NCI-H187 (cell line): ENCODE measurements at places on chromosomes 1 and 21.

GRCh38 chr21:14877581-14878228 is 187.1 kb downstream of the NRIP1 start:
- DNase-seq = no peak

- DNase-seq = no peak
These were observed 139.3 kb downstream of the TIAM1 start for GRCh38 chr21:31204801-31205200.

DNA sequence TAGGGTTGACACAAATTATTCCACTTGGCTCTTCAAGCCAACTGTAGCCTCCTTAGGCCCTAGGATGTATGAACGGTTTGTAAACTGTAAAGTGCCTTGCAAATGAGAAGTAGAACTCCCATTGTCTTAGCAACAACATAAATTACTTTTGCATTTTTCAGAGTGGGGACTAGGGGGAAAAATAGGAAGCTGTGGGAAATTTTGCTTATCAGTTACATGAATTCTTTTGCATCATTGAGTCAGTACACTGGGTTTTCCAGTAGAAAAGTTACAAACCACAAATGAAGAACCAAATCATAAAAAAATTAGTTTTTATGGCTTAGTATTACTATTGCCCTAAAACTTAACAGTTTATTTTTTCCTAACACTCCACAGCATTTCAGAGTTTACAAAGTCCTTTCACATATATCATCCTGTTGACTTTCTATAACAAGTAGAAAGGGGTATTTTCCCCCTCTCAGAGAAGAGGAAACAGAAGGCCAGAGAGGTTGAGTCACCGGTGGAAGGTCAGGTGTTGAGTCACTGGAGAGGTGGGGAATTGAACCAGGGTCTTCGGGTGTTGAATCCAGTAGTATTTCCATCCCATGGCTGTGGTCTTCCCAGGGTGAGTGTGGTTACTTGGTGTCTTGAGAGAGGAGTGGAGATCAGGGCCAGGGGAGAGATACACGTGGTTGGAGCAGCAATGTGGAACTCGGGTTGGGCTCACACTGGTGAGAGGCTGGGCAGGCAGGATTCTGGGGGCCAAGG is 71.9 kb upstream of the USP24 start:
- DNase-seq = no peak

DNA sequence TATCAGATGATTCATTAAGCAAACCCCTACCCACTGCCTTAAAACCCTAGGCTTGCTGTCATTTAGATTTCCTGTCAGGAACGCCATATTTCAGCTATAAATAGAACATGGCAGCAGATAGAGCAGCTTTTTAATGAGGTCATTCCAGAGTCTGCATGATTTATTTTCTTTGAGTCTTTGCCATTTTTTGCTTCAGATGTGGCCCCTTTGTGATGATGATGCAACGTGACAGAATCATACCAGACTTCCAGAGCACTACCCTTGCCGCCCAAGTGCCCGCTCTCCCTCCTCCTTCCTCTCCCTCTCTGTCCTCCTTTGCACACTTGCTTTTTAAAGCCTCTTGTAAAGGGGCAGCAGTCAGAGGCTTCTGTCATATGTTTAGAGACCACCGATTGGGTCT is 55.5 kb upstream of the TRIM67 start:
- no peak for DNase-seq

- DNase-seq = no peak
These were observed 1.8 kb downstream of the DNAJB4 start for GRCh38 chr1:78006521-78006920.

- no peak for DNase-seq
These were observed 117.9 kb upstream of the ADAR start for GRCh38 chr1:154725865-154726264.
